ENCODE measurements at places on chromosomes 11 and 22.

- no peak for DNase-seq
Observed at GRCh38 chr11:32580967-32581366, 2.7 kb upstream of the EIF3M start.

DNA sequence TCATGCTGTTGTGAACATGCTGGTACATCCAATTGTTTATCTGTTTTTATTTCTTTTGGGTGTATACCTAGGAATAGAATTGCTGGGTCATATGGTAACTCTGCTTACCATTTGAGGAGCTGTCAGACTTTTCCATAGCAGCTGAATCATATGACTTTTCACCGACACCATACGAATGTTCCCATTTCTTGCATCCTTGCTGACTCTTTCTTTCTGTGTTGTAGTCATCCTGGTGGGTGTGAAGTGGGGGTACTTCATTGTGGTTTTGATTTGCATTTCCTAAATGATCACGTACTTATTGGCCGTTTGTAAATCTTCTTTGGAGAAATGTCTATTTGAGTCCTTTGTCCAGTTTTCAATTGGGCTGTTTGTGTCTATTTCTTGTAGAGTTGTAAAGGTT is 26.5 kb downstream of the ATXN10 start:
- DNase-seq, result no peak

GRCh38 chr11:65655570-65656332 is 7.0 kb downstream of the RELA start:
- no peak for DNase-seq

- peak; percentile 47 for DNase-seq
Observed at GRCh38 chr22:46845296-46846149, 83.1 kb downstream of the TBC1D22A start.

GRCh38 chr11:64665411-64665821 is 57.6 kb downstream of the NRXN2 start:
- DNase-seq, result no peak

GRCh38 chr11:72726266-72727220 is 25.7 kb downstream of the ARAP1 start:
- DNase-seq, result no peak

- DNase-seq, result no peak
Observed at GRCh38 chr11:118715245-118715831, 35.9 kb upstream of the TREH start.

DNA sequence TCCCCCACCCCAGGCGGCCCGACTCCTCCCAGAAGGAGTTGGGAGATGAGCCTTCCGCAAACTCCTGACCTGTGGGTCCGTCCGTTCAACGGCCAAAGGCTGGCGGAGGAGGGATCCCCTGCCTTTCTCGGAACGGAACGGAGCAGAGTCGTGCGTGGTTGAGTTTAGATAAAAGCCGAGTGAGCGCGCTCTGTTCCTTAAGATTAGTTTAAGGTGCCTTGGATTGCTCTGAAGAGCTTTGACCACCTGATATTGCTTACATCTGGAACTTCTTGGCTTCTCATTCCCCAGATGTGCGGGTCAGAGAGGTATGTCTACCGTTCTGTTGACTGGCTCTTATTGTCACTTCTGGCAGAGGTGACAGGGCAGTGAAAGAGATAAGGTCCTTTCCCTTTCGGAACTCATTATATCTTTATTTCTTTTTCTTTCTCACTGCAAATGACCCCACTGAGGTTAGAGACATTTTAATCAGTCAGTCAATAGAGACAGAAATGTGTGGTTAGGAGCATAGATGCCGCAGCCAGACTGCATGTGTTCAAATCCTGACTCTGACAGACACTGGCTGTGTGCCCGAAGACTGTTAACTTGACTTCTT is at the start of gene TRIM6:
Gene TRIM6 (plus strand): TSS at position 31 of the 595 bp plus-strand sequence. CDS start 261 bp downstream, at position 292.
- peak; percentile 43 for DNase-seq

DNA sequence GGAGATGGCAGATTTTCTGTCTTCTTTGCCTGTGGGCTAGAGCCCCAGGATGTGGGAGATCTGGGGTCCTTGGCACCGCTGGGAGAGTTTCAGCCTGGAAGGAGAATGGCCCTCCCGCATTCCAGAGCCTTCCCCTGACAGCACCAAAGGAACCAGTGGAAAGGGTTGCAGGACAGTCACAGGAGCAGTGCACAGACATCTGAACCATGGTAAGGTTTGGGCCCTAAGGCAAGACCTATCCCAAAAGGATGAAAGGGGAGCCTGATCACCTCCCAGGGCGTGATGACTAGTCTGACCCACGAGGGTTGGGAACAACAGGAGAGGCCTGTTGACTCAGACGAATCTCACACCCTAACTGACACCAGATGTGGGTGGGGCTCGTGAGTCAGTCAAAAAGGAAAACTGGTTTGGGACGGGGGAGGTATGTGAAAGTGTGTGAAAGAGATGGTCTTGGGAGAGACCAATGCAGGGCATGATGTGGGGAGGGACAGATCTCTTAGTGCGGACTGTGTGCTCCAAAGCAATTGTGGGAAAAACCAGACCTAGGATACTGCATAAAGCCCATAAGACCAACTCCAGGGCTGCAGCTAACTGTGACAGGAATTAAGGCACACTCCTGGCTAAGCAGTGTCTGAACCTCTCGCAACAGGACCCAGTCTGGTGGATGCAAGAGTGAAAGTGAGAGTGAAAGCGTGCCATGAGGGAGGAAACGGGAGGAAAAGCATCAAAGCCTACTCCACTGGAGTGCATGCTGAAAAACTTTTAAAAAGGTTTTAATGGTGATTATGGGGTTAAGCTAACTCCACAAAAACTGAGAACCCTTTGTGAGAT is 39.1 kb upstream of the GLYAT start:
- no peak for DNase-seq
